WTC11 (cell line): ENCODE measurements at places on chromosomes 2 and 18.

DNA sequence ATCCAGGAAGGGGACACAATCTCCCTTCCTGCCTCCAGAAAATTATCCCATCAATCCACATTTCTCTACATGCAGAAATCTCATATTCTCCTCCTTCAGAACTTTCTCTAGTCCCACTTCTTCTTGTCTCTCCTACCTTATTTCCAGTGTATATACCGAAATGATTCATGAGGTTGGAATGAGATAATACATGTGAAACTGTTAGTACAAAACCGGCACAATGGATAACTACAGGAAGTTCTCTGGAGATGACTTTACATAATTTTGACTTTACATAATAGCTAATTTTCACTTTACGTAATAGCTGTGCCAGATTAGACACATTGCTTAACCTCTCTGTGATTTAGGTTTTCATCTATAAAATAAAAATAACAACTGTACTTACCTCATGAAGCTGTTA lies 801.3 kb downstream of the ERBB4 start:
- no peak for DNase-seq

DNA sequence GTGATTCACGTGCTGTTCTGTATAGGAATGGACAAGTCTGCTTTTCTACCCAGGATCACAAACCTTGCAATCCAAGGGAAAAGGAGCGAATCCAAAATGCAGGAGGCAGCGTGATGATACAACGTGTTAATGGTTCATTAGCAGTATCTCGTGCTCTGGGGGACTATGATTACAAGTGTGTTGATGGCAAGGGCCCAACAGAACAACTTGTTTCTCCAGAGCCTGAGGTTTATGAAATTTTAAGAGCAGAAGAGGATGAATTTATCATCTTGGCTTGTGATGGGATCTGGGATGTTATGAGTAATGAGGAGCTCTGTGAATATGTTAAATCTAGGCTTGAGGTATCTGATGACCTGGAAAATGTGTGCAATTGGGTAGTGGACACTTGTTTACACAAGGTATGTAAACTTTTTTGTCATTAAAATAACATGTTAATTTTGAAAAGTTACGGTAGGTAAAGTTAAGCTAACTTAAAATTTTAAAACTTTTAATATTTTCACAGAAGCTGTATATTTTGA lies 33.0 kb downstream of the PPM1B start:
- no peak for DNase-seq

DNA sequence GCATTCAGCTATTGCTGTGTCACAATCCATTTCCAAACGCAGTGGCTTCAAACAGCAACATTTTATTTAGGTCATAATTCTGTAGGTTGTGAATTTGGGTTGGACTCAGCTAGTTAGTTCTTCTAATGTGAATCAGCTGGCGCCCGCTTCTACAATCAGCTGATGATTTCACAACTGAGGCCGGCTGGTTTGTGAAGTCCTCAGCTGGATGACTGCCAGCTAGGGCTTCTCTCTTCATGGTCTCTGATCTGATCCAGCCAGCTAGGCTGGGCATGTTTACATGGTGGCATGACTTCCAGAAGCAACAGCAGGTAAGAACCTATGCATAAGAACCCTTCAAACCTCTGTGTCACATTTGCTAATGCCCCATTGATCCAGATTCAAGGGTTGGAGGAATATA lies 172.0 kb downstream of the SLC4A10 start:
- DNase-seq = no peak

GRCh38 chr18:9711361-9712129 lies 3.4 kb downstream of the RAB31 start:
- DNase-seq = no peak

- DNase-seq = no peak
Measured at GRCh38 chr2:192775459-192776262, 580.9 kb upstream of the TMEFF2 start.

GRCh38 chr18:30177056-30177455 lies 865.5 kb downstream of the DSC3 start:
- no peak for DNase-seq

DNA sequence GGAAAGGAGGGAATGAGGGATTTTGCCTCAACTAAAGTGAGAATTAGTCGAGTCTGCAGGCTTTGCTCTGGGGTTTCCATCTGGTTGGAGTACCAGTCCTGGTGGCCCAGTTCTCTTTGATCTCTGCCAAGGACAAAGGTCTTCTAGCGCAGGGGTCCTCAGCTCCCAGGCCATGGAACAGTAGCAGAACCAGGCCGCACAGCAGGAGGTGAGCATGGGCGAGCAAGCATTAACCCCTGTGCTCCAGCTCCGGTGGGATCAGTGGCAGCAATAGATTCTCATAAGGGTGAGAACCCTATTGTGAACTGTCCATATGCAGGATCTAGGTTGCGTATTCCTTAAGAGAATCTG lies 23.9 kb downstream of the MTHFD2 start:
- no peak for DNase-seq

DNA sequence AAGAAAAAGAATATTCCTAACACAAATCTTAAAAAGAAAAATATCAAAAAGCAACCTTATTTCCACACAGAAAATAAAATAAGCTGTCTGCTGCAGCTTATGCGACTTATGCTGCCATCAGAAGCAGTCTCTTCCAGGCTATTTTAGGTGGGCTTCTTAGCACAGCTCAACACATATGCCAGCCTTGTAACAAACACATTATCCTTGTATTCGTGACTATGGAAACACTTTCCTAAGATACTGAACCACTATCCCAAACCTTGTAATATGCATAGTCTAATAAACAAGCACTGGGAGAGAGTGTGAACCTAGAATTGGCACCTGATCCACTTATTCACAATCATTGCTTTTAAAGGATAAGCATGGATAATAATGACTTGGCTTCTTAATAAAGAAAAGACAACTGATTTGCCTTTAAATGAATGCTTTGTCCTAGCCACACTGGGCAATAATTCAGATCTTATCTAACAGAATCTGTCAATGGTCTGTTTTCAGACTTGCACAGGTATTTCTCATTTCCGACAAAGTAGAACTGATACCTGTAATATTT lies 40.0 kb upstream of the RNU4ATAC start:
- DNase-seq = no peak

GRCh38 chr2:124018890-124019289 lies 6.2 kb upstream of the CNTNAP5 start:
- DNase-seq = no peak

DNA sequence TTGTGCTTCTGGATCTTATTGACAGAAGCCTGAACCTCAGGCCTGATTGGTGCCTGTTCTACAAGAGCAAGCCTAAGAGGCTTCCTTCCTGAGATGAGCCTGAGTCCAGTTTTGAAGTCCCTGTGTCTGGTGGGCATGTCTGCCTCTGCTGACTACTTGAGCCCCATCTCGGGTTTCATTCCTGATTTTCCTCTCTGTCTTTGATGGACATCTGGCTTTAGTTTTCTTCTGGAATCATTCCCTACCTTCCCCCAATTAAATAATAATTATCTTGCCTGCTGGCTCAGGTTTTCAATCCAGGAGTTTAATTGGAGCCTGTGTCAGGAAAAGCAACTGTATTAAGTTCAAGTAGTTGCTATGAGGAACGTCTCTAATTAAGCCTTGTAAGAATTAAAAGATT lies 135.5 kb upstream of the MC4R start:
- DNase-seq = no peak

DNA sequence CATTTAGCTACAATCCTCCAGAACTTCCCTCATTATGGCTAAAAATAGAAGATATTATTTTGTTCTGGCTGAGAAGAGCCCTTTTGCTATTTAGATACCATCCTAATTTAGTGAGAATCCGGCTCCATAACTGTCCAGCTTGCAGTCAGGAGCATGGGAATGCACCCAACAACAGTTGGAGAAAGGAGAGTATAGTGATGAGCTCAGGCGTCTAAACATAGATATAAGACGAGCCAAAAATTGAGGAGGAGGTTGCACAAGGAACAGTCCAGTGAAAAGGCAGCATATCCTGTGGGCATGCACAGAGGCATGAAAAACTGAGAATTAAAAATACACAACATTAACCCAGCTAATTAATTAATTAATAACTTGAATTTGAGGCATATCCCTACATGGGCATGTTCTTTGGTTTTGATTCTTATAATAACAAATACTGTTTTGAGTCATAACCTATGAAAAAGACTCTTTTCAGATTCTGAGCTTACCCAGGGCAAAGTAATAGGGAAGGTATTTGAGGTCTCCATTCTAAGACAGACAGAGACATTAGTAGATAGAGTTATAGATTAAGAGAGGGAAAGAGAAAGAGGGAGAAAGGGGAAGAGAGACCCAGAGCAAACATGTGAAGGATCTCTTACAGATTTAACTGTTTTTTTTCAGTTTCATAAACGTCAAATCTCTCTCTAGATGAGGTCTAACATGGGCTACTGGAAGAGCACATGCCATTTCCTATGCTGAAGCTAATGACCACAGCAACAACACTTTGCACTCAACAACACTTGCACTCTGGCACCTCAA lies 311.2 kb downstream of the OSR1 start:
- no peak for DNase-seq
